ENCODE measurements at places on chromosomes 16 and 17.

DNA sequence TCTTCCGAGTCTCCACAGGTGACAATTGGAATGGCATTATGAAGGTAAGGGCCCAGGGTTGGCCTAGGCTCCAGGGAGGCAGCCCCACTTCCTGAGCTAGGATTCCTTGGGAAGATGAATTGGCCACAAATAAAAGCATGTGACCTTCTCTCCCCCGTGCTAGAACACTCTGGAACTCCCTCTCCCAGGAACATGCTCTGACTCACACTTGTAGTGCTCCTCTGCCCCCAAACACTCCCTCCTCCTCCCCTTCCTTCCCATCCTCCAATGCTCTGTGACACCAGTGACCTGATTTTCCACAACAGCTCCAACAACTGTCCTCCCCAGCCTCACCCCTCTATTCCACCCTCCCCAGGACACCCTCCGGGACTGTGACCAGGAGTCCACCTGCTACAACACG lies 16.4 kb upstream of the ABCC3 start:
- no peak for DNase-seq

- DNase-seq: no peak
Observed at GRCh38 chr17:6279659-6280058, 155.3 kb downstream of the AIPL1 start.

- no peak for DNase-seq
Observed at GRCh38 chr17:50573866-50574611, 13.5 kb downstream of the CACNA1G start.

- no peak for DNase-seq
Observed at GRCh38 chr16:72210072-72210471, 38.1 kb upstream of the PMFBP1 start.

GRCh38 chr16:15777533-15778203 lies 79.2 kb downstream of the MYH11 start:
- peak; percentile 41 for DNase-seq

DNA sequence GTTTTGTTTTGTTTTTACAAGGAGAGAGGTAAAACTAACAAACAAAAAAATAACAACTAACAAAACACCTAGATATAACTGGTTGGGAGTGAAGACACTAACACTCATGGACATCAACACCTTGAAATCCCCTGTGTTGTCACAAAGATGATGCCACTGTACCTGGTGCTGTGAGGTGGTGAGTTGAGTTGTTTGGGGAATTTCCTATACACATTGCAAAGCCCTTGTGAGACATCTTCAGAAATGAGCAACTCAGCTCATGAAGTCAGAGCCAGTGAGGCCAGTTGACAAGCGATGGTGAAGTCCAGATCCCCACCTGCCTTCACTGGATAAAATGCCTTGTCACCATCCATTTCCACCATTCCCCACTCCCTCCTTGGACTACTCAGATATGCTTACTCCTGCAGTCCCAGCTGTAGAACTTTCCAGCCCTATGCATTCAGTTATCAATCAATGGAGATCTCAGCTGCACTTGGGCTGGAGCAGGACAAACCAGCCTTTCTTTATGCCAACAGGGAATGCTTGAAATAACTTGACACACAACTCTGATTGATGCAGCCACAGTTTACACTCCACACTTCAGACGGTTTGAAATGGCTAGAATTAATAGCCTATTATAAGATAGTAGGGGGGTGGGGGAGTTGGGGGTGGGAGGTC lies 22.2 kb downstream of the ANKFN1 start:
- DNase-seq: no peak

DNA sequence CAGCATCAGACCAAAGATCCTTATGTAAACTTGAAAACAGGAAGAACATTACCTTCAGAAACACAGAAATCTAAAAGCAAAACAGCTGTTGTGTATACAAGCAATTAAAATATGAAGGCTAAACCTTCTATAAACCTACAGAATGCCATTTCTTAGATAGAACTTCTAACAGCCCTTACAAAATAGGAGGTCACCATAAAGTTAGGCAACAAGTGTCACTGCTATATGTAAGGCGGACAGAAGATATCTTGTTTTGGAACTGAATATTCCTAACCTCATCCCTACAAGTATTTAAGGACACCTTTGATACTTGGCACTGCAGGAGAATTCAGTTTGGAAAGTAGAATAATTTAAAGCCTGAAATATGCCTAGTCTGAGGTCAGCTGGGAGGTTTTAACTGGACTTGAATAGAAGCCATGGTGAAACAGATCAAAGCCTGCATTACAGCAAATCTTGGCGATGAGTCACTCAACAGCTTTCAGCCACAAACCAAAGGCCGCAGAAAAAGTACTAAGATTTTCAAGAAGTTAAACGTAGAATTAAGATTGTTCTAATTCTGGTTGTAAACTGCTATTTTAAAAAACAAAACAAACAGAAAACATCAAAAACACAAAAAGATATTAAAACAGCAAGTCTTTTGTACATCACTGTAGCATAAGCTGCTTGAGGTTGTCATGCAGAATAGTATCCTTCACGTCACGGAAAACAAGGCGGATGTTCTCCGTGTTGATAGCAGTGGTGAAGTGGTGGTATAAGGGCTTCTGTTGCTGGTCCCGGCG lies 42.7 kb downstream of the GNA13 start:
- DNase-seq: no peak

GRCh38 chr17:63071797-63072196 lies 105.8 kb downstream of the TANC2 start:
- no peak for DNase-seq

GRCh38 chr17:75645501-75645888 lies 12.3 kb downstream of the SMIM5 start:
- no peak for DNase-seq

DNA sequence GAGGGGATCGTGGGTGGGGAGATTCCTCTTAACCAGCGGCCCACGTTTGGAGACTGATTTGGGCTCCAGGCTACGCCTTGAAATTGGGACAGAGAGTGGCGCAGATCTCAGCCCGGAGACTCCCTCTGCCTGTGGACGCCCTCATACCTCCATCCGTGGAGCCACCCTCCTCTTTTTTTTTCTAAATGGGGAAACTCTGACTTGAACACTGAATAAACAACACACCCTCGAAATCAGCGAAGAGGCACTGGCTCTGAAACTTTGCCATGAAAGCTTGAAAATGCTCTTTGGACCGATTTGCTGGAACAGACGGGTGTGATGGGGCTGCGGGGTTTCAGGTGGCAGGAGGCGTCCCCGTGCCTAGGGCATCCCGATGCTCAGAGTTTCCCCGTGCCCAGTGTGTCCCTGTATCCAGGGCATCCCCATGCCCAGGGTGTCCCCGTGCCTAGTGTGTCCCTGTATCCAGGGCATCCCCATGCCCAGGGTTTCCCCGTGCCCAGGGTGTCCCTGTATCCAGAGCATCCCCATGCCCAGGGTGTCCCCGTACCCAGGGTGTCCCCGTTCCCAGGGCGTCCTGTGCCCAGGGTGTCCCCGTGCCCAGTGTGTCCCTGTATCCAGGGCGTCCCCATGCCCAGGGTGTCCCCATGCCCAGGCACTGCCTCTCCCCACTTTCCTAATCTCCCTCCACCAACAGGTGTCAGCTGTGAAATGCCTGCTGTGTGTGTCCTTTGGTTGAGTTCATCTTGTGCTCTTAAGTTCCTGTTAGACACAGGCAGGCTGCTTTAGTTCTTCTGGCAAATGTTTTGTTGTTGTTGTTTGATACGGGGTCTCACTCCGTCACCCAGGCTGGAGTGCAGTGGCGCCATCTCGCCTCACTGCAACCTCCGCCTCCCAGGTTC lies 187.0 kb downstream of the SEC14L1 start:
- no peak for DNase-seq

DNA sequence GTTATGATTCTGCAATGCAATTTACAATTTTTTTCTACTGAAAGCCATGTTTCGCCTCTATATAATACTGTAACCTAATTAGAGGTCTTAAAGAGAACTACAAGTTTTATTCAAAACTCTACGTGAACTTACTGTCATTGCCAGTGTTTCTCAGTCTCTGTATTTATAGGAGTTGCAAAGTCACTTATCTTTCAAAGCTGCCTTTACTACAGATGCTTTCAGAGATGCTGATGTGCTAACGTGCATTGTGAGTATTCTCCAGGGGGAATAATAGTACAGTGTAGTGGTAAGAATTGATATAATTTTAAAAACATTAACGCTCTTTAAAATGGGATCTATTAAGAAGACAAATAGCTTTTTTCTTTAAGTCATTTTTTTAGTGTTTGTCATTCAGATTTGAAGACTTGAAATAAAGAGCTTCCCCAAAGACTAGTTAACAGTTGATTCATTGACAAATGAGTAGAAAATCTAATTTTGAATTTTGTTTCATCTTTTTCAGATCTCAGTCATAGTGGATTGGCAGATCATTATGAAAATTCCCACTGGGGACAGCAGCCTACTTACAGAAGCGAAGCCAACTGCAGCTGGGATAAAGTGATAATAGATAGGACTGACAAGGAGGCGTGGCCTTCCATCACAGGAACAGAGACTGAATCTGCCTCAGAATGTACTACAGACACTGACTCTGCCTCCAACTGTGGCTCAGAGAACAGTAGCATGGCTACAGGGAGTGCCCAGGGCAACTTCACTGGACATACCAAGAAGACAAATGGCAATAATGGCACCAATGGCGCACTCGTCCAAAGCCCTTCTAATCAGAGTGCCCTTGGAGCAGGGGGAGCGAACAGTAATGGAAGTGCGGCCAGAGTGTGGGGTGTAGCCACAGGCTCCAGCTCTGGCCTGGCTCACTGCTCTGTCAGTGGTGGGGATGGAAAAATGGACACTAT lies 79.9 kb downstream of the TMC6 start:
- DNase-seq: no peak

GRCh38 chr16:72560617-72561016 lies 388.7 kb upstream of the PMFBP1 start:
- DNase-seq: no peak

- DNase-seq: peak; percentile 86
Observed at GRCh38 chr16:75555707-75556430, at the start of gene TMEM231. Gene TMEM231, minus strand, starts transcription at chr16:75556252. Its CDS starts 43 bp downstream, at chr16:75556209.

DNA sequence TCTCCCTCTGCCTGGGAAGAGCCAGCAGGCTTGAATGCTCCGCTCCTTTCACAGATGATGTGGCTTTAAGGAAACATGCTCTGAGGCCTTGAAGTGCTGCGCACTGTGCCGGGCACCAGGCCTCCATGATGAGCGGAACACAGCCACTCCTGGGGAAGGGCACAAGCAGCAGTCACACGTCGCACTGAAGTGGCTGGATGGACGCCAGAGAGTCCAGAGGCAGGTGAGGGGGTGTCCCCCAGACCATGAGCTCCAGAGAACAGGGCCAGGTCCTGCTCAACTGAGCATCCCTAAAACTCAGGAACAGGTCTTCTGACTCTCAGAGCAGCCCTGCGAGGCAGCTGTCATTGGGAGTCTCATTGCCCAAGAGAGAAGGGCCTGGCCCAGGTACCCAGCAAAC lies 35.6 kb downstream of the PEMT start:
- DNase-seq: no peak

DNA sequence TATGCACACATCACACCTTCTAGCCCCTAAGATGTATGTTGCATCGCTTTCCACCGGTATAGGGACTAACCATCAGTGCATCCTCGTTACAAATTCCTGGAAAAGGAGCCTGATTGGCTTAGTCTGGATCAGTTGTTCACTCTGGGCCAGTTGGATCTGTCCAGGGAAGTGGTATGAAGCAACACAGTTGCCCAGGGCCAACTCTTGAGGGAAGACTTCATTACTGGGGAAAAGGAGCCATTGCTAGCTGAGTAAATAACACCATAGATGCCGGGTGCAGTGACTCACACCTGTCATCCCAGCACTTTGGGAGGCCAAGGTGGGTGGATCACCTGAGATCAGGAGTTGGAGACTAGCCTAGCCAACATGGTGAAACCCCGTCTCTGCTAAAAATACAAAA lies 275.2 kb upstream of the RBFOX1 start:
- DNase-seq: no peak

DNA sequence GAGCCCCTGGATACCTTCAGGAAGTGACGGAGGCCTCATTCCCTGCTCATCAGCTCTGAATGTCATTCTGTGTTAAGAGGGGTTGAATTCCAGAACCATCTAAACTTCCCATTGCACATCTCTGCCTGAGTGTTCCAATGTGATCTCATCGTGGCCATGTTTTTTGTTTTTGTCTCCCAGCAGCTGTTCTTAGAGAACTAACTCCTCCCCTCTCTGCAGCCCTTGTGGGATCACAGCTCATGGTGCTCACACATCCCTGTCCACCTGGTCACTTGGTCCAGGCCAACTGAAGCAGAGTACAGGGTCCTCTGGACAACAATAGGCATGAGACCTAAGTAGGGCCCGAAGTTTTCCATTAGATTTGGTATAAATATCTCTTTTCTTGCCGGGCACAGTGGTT lies 6.0 kb upstream of the SYT17 start:
- DNase-seq: no peak

DNA sequence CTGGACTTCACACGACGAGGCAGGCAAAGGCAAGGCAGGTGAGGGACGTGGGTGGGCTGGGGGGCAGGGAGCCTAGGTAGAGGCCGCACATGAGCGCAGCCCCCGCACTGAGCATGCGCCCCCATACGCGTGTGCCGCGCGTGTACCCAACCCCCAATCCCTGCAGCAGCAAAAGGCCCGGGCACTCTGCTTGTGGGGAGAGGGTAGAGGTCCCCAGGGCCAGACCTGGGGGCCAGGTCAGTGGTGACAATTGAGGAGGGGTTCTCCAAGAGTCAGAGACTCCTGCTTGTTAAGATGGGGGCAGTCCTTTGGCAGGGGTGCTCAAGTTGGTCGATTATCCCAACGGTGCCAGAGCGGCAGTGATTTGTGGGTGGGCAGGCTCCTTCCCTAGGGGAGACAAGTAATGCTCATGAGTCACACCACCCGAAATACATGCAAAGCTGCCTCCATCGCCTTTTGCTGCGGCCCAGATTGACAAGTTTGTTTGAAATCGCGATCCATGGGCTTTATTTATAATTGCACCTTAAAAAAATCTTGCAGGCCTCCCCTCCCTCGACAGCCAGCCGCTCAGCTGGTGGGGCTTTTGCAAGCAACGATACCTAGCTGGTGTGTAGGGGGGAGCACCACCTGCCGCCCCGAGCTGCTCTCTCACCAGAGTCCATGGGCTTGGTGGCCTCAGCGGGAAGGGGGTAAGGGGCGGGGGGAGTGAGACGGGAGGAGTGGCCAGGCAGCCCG lies 1.1 kb upstream of the GIT1 start:
- peak; percentile 76 for DNase-seq

DNA sequence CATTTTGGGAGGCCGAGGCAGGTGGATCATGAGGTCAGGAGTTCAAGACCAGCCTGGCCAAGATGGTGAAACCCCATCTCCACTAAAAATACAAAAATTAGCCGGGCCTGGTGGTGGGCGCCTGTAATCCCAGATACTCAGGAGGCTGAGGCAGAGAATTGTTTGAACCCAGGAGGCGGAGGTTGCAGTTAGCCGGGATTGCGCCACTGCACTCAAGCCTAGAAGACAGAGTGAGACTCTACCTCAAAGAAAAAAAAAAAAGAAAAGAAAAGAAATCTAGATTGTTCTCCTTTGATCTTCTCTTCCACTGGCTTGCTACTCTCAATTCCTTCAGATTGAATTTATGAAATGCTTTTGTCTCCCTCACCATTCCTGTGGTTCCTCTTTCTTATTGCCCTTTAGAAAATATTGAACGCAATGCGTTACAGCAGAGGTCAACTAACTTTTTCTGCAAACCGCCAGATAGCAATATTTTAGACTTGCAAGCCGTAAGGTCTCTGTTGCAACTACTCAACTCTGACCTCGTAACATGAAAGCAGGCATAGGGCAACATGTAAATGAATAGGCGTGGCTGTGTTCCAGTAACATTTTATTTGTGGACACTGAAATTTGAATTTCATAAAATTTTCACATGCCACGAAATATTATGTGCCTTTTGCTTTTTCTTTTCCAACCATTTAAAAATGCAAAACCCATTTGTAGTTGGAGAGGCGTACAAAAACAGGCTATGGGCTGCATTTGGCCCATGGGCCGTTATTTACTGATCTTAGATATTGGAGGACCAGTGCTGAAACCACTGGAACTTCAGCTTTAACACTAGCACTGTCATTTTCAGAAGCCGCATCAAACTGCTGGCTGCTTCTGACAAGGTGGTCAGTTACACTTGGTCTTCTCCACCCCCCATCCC lies 24.8 kb downstream of the PITPNC1 start:
- no peak for DNase-seq

Data from NCI-H446 (cell line).